ENCODE measurements at places on chromosomes 1 and 21.

GRCh38 chr1:2508751-2509150 is 17.6 kb downstream of the PANK4 start:
- DNase-seq = no peak

DNA sequence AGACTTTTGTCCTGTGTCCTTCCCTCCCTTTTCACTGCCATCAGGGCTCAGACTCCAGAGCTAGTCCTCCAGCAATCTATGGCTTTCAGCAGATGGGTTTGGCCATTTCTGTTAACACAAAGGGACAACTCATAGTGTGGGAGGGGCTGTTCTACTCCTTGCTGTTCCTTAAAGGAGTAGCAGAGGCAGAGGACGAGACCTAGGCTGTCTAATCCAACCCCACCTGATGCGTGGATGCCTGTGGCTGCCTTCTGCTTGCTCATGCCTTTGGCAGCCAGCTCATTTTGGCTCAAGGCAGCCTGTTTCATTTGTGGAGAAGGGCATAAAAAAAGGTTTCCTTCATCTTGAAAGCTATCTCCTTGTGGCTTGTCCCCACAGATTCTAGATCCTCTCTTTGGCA is 27.0 kb downstream of the MFSD2A start:
- DNase-seq = no peak

GRCh38 chr1:19532519-19532918 is 47.2 kb upstream of the CAPZB start:
- DNase-seq = no peak

DNA sequence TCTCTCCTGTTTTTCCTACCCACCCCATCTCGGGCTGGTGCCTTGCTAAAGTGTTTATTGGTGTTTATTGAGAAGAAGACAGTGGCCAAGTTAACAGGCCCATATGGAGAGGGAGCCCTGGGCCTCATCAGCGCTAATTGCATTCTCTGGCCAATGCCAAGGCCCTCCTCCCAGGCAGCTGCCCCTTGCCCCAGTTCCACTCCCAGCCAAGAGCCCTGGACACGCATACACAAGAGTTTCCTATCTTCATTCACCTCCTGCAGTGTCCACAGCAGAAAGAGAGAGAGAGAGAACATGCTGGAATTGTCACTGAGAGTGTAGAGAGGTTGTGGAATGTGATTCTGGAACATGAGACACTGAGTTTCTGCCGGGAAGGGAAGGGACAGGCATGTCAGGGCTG is 25.4 kb upstream of the VWA5B1 start:
- DNase-seq = no peak

DNA sequence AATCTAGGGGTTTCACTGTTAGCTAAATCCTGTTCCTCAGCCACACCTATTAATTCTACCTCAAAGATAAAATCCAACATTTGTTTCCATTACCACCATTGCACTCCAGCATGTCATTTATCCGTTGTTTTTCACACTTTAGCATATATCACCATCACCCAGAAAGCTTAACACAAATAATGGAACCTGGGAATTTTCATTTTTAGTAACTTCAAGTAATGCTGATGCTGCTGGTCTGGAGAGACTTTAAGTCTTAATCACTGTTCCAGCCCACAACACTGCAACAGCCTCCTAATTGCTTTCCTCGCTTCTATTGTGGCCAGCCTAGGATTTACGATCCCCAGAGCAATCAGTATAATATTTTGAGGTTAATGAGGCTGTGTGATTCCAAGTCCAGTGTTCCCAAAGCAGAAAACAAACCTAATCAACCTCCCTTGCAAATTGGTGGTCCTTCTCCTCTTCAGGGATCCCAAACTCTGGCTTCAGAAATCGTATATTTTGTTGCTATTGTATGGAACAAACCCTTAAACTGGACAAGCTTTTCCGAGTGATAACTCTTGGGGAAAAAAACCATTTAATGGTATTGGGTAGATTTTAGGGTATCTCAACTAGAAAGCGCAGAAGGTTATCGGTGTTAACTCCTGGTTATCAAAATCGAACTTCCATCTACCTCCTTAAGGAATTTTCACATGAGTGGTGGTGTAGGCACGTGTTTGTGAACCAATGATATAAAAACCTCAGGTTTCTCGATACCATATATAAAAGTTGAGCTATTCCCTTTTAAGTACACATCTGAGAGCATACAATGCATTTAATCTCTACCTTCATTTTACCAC is 50.0 kb upstream of the BOLA1 start:
- no peak for DNase-seq

DNA sequence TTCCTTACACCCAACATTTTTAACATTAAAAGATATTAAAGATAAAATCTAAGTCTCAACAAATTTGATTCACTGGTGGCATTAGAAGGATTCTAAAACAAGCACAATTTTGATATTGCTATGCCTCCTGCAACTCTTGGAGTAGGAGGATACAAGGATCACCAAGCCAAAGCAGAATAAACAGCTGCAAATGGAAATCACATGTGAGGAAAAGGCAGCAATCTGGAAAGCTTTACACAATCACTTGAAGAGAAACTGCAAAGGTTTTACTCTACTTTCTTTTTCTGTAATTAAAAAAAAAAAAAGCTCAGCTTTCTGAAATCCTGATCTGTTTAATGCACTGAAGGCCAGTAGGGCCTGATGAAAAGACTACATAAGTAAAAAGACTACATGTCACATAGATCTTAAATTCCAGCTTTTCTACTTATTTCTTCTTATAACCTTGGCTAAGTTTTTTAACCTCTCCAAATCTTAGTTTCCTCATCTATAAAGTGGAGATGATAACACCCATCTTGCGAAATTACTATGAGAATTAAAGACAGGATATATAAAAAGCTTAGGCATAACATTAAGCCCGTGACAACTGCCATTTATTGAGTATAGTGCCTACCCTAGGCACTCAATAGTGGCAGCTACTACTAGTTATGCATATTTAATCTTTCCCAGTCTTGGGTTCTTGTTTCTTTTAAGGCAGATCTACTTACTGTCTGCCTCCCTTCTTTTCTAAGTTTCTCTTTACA is 73.5 kb downstream of the EPS15 start:
- no peak for DNase-seq

DNA sequence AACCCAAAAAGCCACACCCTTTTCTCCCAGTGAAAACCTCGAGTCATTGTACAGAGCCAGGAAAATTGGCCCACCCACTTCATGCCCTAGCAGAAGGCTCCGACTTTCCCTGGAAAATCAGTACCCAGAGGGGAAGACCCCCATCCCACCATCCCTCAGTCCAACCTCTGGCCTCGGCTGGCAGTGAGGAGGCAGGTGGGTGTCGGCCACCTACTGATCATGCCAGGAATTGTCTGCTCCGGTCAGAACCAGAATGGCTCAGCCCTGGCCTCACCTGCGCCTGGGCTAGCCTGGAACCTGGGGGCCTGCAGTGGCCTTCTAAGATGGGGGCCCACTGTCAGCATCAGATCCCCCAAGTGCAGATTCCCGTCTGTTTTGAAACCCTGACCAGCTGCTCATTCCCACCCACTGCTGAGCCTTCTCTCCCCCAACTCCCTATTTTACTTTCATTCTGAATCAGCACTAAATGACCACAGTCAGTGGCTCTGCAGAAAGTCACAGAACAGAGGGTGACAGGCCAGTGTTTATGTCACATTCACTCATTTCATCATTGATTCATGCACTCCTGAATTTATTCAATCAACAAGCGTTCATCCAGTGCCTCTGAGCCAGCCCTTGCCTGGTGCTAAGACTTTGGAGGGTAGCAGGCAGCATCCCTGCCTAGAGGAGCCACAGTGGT is 3.0 kb upstream of the S100A9 start:
- no peak for DNase-seq

GRCh38 chr1:219402925-219403324 is 210.0 kb downstream of the ZC3H11B start:
- no peak for DNase-seq

- no peak for DNase-seq
These were observed 90.0 kb upstream of the NFASC start for GRCh38 chr1:204780630-204781029.

DNA sequence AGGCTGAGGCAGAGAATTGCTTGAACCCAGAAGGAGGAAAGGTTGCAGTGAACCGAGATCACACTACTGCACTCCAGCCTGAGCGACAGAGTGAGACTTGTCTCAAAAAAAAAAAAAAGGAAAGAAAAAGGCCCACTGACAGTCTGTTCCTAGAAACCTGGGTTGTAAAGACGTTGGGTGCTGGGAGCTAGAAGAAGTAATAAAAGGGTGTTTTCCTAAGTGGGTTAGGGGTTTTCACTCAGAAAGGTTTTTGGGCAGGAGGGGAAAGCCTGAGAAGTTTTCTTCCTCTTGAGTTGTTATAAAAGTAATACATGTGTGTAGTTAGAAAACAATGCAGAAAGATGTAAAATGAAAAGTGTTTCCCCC is 25.4 kb downstream of the CELA3A start:
- DNase-seq = no peak

- no peak for DNase-seq
These were observed 206.9 kb upstream of the LMO4 start for GRCh38 chr1:87121711-87122163.
